Colonic mucosa (tissue), 4 donors: ENCODE measurements at places on chromosomes 16 and 17. TPM values are rescaled to one million over a fixed set of nuclear protein-coding genes. Genes with fewer than 3 reads are reported as not detected.

GRCh38 chr17:74770498-74771318 lies 5.4 kb downstream of the NAT9 start:
- DNase-seq = peak; percentile 82

DNA sequence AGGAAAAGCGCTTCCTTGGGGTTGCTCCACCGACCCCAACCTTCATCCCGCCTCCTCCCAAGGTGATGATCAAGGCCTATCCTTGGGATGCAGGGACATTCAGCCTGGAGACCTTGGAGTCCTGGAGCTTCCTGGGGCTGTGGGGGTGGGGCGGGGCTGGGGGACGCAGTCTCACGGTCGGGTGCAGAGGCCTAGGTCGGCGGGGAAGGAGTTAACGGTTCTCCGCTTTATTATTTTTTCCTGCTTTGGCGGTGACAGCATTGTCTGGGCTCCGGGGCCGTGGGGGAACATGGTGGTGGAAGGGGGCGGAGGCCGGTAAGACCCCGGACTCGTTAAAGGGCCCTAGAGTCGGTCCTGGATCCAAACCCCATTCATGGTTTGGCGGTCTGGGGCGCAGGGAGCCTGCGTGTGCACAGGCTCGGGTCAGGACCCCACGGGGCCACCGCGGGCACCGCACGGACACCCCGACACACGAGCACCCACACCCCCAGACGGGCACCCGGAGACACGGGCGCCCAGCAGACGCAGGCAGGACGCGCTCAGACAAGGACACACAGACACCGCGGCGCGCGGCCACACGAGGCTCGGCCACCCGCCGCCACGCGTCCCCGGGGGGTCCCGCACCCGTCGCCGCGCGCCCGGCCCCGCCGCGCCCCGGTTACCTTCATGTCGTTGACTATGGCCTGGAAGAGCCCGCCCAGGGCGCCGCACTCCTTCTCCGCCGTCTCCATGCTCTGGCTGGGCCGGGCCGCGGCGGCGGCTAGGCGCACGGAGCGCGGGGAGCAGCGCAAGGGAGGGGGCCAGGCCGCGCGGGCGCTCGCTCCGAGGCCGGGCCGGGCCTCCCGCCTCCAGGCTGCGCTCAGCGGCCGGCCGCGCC lies 554 bp downstream of the MTSS2 start:
- no peak for DNase-seq

GRCh38 chr16:53784291-53784690 lies 80.3 kb downstream of the FTO start:
- no peak for DNase-seq

GRCh38 chr16:88464447-88465318 lies 11.6 kb downstream of the ZFPM1 start:
- no peak for DNase-seq

- no peak for DNase-seq
Measured at GRCh38 chr16:6131526-6132050, 1034.0 kb upstream of the EEF2KMT start.

- DNase-seq = no peak
Measured at GRCh38 chr17:1843947-1844346, 14.1 kb downstream of the RPA1 start.

GRCh38 chr17:8482546-8482945 lies 46.9 kb downstream of the NDEL1 start:
- DNase-seq = no peak

- no peak for DNase-seq
Measured at GRCh38 chr17:71828182-71828596, 292.6 kb upstream of the SOX9 start.

DNA sequence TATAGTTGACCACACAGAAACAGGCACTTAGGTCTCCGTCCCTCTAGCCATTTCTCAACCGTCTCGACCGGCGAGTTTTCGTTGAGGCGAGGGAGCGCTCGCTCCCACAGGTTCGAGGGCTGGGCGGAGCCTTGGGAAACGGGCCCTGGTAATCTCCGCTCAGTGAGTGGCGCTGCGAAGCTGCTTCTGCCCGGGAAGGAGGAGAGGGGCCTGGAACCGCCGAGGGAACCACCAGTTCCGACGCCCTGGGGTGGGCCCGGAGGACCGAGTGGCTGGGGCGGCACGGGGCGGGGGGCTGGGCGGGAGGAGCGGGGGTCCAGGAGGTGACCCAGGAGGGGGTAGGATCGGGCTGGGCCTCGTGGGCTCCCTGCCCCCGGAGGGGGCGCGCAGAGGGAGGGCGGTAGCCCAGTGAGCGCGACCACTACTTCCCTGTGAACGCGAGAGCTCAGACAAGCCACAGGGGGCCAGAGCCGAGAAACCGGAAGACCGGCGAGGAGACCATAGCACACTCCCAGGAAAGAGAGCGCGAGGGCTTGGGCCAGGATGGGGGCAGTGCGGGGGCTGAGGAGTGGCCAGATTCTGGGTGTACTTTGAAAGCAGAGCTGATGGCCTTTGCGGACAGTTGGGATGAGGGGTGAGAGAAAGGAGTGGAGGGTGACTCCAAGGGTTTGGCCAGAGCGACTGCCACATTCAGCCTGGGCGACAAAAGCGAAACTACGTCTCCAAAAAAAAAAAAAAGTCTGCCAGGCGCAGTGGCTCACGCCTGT lies 29.9 kb upstream of the ARL4D start:
- DNase-seq = peak; percentile 84

- DNase-seq = no peak
Measured at GRCh38 chr17:73718362-73718761, 74.1 kb upstream of the SDK2 start.

GRCh38 chr17:62724398-62725146 lies 83.5 kb downstream of the MARCHF10 start:
- no peak for DNase-seq

Gene ATP2A1
- 2.9 TPM for total RNA-seq

Gene QPRT
- 54.7 TPM for total RNA-seq

Gene TBC1D3E
- total RNA-seq = not detected

Gene TEX19
- total RNA-seq = not detected

Gene KRTAP4-7
- total RNA-seq = not detected
